Skin of body (tissue), 3 donors: ENCODE measurements at places on chromosomes 6 and 20.

- no peak for DNase-seq
These were observed 94.3 kb downstream of the RAMACL start for GRCh38 chr6:166492092-166492741.

DNA sequence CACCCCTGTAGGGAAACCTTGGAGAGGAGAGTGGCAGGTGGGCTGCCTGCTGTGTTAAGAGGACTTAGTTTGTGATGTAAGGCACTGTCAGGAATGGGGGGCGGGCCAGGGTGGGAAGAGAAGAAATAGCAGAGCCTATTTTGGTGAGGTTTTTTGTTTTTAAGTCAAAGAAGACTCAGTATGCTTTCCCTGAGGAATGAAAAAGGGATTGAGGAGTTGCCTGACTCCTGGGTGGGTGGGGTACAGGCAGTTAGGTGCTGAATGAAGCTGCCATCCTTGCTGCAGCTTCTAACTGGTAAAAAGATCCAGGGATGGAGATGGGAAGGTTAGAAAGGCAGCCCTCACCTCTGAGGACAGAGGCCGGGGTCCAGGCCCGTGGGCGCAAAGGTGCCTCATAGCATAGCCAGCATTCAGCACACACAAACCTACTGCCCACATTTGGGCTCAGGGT is 37.9 kb downstream of the PLCG1 start:
- DNase-seq = no peak

- DNase-seq = no peak
These were observed 69.6 kb upstream of the ADGRF1 start for GRCh38 chr6:47111685-47112084.

- DNase-seq = no peak
These were observed 345.1 kb downstream of the BTBD3 start for GRCh38 chr20:12262747-12263146.

GRCh38 chr6:43570876-43571441 is 4.9 kb downstream of the XPO5 start:
- DNase-seq = no peak

GRCh38 chr6:150575836-150576235 is 23.8 kb upstream of the PLEKHG1 start:
- no peak for DNase-seq

DNA sequence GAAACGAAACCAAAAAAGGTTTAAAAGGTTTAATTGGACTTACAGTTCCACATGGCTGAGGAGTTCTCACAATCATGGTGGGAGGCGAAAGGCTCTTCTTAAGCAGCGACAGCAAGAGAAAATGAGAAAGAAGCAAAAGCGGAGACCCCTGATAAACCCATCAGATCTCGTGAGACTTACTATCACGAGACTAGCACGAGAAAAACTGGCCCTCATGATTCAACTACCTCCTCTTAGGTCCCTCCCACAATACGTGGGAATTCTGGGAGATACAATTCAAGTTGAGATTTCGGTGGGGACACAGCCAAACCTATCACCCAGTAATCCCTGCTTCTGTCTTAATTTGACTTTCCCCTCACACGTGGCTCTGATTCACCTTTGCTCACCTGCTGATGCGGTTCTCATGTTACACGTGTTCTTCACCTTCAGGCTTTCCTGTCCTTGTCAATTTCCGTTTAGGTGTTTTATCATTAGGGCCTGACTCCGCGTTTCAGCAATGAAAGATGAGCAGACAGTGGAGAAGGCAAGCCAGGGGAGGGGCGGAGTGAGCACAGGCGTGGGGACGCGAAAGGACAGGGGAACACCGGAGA is 57.1 kb downstream of the AGPAT4 start:
- DNase-seq = no peak

GRCh38 chr6:15460110-15460727 is 202.6 kb downstream of the DTNBP1 start:
- DNase-seq = no peak

DNA sequence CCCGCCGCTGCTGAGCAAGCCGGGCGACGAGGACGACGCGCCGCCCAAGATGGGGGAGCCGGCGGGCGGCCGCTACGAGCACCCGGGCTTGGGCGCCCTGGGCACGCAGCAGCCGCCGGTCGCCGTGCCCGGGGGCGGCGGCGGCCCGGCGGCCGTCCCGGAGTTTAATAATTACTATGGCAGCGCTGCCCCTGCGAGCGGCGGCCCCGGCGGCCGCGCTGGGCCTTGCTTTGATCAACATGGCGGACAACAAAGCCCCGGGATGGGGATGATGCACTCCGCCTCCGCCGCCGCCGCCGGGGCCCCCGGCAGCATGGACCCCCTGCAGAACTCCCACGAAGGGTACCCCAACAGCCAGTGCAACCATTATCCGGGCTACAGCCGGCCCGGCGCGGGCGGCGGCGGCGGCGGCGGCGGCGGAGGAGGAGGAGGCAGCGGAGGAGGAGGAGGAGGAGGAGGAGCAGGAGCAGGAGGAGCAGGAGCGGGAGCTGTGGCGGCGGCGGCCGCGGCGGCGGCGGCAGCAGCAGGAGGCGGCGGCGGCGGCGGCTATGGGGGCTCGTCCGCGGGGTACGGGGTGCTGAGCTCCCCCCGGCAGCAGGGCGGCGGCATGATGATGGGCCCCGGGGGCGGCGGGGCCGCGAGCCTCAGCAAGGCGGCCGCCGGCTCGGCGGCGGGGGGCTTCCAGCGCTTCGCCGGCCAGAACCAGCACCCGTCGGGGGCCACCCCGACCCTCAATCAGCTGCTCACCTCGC is 1.5 kb downstream of the ARID1B start:
- DNase-seq = no peak

DNA sequence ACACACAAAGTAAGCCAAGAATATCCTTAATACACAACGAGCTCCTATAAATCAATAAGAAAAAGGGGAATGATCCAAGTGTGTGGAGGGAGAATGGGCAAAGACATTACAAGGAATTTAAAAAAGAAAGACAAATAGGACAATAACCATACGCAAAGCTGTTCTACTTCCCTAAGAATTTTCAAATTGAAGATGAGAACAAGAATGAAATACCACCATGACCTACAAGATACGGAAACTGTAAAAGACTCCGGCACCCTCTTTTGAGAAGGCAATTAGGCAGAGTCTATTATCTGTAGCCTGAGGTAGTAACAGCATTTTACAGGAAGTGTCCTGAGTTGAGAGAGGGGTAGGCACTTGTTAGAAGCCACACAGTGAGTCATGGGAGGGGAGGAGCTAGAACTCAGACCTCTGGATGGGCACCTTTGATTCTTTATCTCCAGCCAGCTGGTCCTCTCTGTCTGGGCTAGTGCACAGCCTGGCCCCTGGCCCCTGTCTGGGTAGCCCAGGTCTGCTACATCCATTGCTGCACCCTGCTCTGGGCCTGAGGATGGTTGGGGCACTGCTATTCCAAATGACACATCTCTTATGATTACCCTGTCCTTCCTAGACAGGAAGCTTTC is 15.3 kb downstream of the RSPO4 start:
- no peak for DNase-seq
